ENCODE measurements at places on chromosomes 12 and 14.

DNA sequence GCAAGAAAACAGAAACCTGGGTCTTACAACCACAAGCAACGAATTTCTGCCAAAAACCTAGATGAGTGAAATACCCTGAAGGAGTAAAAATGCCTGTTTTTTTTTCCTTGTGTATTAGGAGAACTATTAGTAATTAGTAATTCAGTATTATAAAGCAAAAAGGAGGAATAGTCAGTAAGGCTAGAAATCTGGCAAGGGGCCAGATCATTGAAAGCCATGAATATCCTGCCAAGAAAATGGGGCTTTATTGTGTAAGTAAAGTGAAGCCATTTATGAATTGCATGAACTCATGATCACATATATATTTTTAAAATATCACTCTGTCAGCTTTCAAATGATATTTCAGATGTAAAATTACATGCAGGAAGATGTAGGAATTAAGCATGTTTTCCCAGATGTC lies 57.9 kb downstream of the TXNDC16 start:
- DNase-seq = no peak

- DNase-seq = no peak
These were observed 51.9 kb downstream of the RASSF8 start for GRCh38 chr12:26010293-26010821.

DNA sequence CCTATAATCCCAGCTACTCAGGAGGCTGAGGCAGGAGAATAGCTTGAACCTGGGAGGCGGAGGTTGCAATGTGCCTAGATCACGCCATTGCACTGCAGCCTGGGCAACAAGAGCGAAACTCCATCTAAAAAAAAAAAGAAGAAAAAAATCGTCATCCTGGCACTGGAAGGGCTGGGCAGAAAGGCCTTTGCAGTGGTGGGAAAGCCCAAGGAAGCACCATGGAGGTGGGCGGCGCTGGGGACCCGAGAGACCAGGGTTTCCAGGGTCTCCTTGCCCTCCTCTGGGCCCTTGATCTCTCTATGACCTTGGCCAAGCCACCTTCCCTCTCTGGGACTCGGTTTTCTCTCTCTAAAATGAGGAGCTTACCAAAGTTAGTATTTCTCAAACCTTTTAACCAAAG lies 65.4 kb downstream of the LGMN start:
- DNase-seq = no peak

DNA sequence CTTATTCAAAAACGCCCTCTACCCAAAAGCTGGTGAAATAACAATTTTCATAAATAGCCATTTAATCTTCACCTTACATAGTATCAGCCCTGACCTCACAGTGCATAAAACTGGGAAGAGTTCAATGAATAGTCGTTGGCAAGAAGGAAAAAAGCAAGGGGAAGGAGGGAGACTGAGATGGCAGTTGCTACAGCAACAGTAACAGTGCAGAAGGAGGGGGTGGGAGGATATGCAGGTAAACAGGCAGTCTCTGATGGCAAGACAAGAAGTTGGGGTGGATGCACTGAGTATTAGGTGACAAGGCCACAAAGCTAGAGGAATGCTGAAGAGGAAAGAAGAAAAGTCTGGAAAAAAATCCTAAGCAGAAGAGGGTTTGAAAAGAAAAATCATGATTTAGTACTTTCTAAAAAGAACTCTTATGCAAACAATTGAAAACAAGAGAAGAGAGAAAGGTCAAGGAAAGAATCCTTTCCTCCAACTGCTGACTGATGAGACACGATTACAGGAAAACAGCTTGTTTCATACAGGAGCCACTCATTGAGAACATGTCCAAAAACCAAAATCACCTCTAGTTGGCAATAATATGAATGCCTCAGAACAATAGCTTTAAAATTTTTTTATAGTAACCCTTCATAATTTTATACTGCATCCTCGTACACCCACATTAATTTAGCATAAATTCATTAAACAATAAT lies 56.0 kb downstream of the DCAF5 start:
- no peak for DNase-seq

DNA sequence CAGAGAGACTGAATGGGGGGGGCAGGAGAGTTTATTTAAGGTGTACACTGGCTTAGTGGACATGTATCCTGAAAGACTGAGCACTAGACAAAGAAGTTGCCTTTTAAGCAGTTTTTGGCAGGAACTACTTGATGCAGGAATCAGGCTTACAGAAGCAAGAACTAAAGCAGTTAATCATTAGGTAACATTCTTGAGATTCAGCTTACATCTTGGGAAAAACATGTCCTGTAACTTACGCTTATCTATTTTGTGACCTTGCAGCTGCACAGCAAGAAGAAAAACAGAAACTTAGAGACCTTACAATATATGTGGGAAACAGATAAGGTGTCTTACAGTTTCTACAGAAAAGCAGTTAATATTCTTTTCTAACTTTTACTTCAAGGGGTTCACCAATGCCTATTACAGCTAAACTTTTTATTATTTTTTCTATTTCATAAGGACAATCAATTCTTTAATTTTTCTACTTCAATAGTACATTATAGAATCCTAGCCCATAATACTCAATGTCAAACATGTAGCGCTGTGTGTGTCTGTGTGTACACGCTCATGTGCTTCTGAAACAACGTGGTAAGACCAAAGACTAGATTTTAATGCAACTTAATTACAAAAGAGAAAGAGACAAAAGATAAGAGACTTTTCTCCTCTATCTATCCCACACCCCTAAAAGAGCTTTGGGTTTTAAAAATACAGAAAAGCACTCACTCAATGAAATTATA lies 276.9 kb downstream of the PRKD1 start:
- no peak for DNase-seq

- no peak for DNase-seq
These were observed 72.2 kb downstream of the DDX51 start for GRCh38 chr12:132071830-132072384.

DNA sequence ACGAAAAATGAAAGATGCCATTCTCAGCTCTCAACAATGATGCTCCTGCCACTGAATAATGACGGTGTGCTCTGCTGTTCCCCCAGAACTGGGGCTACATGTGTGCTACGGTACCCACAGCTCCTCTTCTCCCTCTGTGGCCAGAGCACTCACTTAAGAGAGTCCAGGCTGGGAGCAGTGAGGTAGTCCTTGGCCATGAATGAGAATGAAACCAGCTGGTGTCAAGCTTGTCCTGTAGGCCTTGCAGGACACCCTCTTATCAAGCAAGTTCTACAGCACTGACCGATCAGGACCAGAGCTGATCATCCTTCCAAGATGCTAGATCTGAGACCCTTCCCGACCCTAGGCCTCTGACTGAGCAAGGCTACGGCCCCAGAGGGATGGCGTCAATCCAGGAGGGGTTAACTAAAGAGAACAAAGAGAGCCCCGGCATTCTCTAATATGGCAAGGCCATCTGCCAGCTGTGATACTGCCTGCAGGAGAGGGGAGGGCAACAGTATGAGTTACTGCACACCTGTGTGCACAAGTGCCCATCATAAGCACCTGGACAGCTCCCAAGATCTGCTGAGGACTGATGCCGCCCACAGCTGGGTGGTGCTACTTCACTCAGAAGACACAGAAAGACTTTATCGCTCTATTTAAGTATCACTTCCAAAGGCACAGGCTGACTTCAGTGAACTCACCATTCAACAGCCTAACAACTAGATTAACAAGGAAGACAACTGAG lies 30.5 kb downstream of the APPL2 start:
- no peak for DNase-seq

- DNase-seq = no peak
These were observed 1.3 kb upstream of the JDP2 start for GRCh38 chr14:75426332-75427125.

All from smooth muscle cell of the brain vasculature (primary cell).